ENCODE measurements at places on chromosomes 1 and 21.

DNA sequence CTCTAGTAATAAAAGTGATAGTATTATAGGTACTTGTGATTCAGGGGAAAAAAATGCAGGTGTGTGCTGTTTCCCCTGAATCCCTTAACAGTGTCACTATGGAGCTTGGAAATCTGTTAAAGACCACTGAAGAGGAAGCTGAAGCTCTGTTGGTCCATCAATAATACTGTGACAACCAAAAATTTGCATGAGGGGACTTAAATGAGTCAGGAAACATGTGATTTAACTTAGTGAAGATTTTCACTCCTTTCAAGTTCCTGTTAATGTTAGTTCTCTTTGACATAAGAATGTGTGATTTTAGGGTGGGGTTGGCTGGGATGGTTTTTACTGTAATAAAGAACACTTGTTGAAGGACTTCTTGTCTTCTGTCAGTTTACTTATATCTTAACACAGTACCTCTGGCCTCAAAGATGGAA lies 32.0 kb downstream of the VANGL2 start:
- no peak for DNase-seq

- DNase-seq: no peak
Measured at GRCh38 chr1:106319612-106320011, 736.9 kb upstream of the PRMT6 start.

GRCh38 chr1:186050360-186050759 lies 316.2 kb downstream of the HMCN1 start:
- DNase-seq: no peak

DNA sequence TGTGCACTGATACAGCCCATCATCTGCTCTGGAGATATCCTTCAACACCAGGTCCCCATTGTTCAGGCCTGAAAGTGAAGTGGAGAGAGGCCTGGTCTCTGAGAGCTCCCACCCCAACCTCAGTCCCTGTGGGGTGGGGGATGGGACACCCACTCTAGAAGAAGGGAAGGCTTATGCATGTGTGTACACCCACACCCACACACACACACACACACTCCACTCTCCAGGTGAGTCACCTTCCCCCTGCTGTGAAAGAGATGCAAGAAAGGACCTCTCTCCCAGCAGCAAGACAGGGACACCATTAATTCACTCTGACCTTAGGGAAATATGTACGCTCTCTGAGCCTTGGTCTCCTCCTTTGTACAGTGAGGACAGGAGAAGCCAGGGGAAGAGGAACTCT lies 5.9 kb downstream of the VSIG8 start:
- DNase-seq: no peak

GRCh38 chr1:6426972-6427350 lies 2.4 kb downstream of the ESPN start:
- no peak for DNase-seq

DNA sequence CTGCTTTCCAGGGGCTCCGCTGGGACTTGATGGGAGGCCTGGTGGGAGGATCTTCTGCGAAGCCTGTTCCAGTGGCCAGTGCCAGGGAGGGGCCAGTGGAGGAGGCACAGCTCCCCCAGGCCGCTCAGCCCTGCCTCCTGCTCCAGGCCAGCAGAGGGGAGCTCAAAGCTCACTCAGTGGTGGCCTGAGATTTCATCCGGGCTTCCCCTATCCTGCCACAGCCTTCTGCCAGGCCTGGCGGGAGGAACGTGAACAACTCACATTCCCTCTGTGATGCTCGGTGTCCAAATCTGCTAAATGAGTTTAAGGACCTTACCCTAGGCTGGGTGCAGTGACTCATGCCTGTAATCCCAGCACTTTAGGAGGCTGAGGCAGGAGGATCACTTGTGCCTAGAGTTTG lies 3.3 kb downstream of the CLCNKB start:
- no peak for DNase-seq

- DNase-seq: no peak
Measured at GRCh38 chr1:205365945-205366463, 9.3 kb upstream of the KLHDC8A start.

DNA sequence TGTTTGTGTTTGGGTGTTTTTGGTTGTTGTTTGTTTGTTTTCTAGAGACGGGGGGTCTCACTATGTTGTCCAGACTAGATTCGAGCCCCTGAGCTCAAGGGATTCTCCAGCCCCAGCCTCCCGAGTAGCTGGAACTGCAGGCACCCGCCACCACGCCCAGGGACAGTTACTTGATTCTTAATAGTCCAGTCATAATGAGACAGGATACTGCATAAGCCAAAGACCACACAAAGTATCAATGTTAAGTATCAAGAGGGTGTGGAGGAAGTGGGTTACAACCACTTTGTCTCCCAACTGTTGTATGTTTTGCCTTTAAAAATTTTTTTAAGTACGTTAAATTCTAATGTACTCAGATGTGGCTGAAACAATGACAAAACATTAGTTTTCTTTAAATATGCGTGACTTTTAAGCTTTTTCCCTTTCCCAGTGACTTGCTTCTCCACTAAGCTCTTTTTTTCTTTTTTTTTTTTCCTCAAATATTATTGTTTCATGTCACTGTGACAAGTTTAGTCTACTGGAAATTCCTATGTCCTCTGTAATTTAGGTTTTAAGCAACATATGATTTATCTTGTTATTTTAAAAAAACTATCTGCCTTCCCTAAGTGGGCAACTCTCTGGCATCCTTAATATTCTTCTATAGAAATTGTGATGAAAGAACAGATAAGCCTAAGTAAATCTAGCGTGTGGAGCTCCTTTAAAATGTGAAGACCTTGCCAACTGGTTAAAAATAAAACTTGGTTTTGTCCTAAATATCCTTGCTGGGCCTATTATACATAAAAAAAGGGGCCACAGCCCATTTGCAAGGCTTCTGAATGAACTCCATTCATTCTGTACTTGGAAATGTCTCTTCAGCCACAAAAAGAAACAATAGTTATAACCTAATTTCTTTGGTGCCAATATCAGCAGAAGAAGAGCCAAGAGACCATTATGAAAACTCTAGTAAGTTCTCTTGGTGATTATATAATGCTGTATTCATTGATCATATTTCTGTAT lies 56.2 kb upstream of the DPH5 start:
- DNase-seq: no peak

DNA sequence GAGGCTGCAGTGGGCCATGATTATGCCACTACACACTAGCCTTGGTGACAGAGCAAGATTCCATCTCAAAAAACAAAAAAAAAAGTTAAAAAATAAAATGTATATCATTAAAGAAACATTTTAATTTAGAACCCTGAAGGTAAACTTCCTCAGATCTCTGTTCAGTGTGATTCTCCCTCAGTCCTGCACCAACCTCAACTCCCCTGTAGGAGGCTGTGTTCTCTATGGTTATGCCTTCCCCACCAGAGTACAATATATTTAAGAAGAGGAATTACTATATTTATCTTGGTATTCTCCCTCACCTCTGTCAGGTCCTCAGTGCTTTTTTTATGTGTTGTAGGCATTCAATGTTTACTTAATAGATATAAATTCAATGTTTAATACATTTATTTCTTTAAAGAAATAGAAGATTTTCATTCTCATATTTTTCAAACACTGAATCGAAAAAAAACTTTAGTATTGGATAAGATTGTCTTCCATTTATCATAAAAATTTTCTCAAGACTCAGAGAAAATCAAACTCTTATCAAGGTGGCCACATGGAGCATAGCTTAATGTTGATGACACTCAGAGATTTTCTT lies 4.8 kb upstream of the LRRC8B start:
- DNase-seq: no peak

DNA sequence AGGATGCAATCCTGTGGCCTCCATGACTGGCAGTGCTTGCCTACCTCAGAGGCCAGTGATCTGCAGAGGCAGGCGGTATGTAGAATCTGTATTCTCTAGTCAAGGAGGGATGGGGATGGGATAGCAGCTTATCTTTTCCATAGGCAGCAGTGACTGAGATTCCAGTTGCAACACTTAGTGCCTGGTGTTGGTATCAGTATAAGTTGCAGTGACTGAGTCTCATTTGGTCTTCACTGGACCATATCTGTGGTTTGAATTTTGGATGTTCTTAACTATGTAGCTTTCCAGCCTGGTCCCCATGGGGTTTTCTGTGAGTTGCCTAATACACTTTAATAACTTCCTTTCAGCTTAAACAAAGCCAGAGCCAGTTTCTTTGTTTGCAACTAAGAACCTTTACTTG lies 16.5 kb downstream of the DYRK1A start:
- DNase-seq: no peak

- DNase-seq: no peak
Measured at GRCh38 chr1:202276920-202277319, 64.8 kb downstream of the UBE2T start.

DNA sequence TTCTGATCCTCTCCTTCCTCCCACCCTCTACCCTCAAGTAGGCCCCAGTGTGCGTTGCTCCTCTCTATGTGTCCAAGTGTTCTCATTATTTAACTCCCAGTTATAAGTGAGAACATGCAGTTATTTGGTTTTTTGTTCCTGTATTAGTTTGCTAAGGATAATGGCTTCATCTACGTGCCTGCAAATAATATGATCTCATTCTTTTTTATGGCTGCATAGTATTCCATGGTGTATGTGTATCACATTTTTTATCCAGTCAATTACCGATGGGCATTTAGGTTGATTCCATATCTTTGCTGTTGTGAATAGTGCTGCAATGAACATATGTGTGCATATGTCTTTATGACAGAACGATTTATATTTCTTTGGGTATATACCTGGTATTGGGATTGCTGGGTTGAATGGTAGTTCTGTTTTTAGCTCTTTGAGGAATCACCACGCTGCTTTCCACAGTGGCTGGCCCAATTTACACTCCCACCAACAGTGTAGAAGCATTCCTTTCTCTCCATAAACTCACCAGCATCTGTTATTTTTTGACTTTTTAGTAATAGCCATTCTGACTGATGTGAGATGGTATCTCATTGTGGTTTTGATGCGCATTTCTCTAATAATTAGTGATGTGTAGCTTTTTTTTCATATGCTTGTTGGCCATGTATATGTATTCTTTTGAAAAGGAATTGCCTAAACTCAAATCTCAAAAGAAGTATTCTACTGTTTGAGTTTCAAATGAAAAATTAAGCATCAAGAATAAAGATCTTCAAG lies 116.9 kb downstream of the ETS2 start:
- DNase-seq: no peak

DNA sequence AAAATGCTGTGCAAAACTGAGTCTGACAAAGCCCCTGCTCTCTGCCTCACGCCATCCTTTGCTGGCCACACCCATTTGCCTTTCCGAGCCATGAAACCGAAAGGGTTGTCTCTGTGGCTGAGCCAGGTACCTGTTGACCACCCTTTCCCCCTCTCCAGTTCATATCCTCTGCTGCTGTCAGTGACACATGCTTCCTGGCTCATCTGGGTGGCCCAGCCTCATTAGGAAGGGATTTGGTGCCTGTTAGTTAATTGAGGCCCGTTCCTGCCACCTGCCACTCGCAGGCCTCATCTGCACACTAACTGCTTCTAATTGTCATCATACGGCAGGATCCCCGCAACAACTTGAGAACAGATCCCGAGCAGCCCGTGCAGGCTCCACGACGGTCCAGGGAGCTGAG lies 79.2 kb downstream of the OLIG1 start:
- no peak for DNase-seq

- DNase-seq: no peak
Measured at GRCh38 chr1:82449506-82450057, 648.8 kb downstream of the ADGRL2 start.

GRCh38 chr1:222301652-222302051 lies 246.3 kb downstream of the HHIPL2 start:
- no peak for DNase-seq

GRCh38 chr21:26473471-26473870 lies 99.6 kb downstream of the CYYR1 start:
- DNase-seq: no peak

DNA sequence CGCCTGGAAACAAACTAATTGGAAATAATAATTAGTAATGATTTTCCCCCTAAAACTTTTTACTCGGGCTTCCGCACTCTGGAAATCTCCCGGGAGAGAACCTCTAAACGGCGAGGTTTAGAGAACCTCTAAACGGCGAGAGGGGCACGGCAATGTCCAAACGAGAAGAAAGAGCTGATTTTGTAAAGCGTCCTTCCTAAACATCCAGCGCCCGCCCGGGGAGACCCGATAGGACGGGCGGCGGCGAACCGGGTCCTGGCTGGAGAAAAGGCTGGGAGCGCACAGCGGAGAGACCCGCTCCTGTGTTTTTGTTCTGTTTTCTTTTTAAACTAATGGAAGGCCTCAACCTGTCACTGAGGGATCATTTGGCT lies 1.6 kb downstream of the PAX7 start:
- no peak for DNase-seq

- no peak for DNase-seq
Measured at GRCh38 chr1:8021676-8022266, 4.3 kb downstream of the ERRFI1 start.

DNA sequence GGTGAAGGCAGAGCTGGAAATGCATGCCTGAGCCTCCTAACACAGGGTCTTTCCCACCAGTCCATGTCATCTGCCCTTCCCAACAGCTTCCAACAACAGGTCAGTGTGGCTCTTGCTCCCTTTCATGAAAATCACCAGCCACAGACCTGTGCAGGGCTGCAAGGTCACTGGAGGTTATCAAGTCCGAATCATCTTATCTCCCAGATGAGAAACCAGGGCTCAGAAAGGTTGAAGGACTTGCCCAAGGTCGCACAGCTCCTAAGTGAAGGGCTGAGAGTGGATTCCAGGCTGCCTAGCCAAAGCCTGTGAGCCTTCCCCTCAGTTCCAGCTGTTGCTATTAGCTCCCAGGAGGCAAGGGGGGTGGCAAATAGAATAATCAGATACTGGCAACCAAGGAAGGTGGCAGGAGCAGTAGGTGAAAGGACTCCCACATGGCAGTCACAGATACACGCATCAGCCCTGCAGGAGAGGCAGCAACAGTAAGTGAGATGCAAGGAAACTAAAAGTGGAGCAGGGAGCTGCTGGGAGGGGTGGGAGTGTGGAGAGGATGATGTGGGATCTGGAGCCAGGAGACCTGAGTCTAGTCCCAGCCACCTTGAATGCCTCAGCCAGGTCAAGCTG lies 74.2 kb downstream of the SSBP3 start:
- no peak for DNase-seq

- DNase-seq: no peak
Measured at GRCh38 chr1:38094711-38095290, 48.2 kb upstream of the POU3F1 start.

DNA sequence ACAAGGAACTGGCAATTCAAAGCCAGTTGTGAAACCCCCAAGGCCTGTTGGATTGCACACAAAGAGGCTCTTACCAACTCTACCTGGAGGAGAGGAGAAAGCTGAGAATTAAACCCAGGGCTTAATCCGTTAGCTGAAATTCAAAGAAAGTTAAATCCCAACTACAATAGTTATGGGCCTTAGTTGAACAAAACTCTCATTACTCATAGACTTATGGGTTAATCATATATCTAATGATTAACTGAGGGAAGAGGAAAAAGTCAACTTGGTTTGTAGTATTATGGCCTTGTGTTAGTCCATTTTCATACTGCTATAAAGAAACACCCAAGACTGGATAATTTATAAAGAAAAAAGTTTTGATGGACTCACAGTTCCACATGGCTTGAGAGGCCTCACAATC lies 838.2 kb upstream of the ADGRL2 start:
- no peak for DNase-seq

DNA sequence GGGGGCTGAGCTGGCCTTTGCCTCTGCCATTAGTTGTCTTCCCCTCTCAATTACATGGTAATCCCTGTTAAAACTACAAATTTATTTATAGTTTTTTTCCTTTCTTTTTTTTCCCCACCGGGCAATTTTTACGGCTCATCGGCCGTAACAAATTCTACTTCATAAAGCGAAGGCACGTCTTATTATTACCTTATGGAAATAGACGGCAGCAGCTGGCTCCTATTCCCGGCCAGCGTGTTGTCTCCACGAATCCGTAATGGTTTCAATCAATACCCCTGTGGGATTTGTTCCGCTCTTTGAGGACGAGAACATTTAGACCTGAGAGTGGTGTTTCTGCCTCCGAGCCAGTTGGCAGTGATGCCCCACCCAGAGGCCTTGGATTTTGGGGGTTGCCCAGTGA lies 52.4 kb upstream of the IGSF21 start:
- DNase-seq: no peak

Measured in ascending aorta (tissue), 2 donors.